Stimulated activated CD4-positive, alpha-beta T cell treated with anti-CD3 and anti-CD28 coated beads, Interleukin-1b, Interleukin-23, amount 100 ng/mL, for 1 hour (primary cell): ENCODE measurements at places on chromosomes 16 and 17.
A peak's percentile ranks its signal among the peaks of the same experiment; 100 is the strongest.

GRCh38 chr16:89096768-89097391, 3.2 kb downstream of the ACSF3 start:
- peak; percentile 30 for DNase-seq

DNA sequence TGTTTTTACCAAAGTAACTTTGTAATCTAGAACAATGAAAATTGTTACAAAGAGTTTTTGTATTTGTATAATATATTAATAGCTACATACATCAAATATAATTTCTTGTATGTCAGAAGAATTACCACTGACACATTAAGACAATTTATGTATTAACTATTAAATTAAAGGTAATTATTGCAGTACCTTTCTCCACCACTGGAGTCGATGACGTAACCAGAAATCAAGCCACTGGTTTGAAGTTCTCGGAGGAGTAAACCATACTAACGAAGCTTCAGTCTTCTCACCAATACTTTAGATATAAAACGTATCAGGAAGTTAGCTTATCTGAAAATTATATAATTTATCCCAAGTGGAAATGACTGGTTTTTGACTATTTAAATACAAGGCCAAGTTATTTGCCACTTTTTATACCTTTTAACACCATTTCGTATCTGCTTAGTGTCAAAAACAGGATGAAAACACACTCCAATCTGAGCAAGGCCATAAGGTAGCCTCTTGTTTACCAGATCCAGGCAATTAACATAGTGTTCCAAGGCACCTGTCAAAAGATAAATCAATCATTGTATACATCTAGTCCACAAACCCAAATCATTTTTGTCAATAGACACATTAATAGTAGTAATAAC, 4.3 kb downstream of the POLG2 start:
- DNase-seq, result no peak

GRCh38 chr16:2231016-2231931, 5.0 kb upstream of the DNASE1L2 start:
- DNase-seq, result no peak

GRCh38 chr16:86958423-86958822, 358.8 kb downstream of the C16orf95 start:
- no peak for DNase-seq

DNA sequence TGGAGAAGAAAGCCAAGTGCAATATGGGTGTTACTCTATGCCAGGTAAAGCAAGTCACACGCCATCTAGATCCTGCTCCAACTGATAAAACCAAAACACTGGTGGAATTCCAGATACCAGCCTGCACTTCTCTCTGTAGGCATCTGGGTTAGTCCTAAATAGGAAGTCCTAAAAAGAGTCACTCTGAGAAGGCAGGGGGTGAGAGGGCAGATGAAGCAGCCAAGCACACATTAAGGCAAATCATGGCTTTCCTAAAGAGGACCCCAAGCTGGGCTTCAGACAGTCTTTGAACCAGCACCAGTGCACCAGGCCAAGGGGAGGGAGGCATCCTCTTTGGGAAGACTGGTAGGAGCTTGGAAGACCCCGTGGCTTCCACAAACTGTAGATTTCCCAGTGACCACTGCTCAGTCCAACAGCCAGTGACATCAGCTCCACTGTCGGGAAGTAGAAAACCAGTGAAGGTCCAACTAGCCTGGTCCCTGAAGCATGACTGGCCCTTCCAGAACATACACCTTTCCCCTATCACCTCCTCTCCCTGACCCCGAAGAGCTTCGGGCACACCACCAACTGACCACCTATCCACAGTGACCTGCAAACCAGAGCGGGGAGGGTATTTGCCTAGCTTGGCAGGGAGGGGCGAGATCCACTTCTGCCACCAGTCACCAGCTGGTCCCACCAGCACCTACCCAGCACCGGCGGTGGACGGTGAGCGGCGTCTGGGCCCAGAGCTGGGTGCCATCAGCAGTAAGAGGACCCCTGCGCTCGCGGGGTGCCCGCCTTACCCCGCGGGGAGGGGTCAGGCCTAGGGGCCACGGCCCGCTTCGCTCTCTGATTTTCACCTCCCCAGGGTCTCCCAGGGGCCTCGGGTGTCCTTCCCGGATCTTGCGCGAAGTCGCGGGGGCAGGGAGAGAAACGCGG, 1.0 kb downstream of the LITAF start:
- DNase-seq, result peak; percentile 24

GRCh38 chr17:81094509-81095382, 59.8 kb downstream of the BAIAP2 start:
- DNase-seq, result peak; percentile 80

DNA sequence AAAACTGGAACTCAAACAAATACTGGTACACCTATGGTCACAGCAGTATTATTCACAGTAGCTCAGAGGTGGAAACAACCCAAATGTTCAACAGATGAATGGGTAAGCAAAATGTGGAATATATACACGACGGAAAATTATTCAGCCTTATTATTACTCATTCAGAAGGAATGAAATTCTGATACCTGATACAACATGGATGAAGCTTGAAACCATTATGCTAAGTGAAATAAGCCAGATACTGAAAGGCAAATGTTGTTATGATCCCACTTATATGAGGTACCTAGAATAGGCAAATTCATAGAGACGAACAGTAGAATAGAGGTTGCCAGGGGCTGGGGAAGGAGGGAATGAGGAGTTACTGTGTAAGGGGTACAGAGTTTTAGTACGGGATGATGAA, 27.1 kb upstream of the MYLK3 start:
- DNase-seq, result no peak
